ENCODE measurements at places on chromosomes 1 and 21.

DNA sequence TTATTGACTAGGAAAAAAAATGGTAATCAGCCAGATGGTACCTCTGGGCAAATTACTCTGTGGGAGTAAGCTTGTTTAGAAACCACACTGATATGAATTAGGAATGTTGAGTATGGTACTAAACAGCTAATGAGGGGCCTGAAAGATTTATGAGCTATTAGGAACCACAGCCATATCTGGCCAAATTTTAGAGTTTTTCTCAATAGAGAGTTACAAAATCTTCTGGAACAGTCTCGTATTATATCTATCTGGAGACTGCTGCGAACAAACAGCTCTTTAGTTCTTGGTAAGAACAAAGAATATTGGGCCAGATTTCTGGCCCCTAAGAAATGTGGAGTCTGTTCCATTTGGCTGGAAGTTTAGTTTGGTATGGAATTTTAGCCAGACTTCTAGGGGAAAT lies 4.9 kb upstream of the PODN start:
- DNase-seq = no peak

DNA sequence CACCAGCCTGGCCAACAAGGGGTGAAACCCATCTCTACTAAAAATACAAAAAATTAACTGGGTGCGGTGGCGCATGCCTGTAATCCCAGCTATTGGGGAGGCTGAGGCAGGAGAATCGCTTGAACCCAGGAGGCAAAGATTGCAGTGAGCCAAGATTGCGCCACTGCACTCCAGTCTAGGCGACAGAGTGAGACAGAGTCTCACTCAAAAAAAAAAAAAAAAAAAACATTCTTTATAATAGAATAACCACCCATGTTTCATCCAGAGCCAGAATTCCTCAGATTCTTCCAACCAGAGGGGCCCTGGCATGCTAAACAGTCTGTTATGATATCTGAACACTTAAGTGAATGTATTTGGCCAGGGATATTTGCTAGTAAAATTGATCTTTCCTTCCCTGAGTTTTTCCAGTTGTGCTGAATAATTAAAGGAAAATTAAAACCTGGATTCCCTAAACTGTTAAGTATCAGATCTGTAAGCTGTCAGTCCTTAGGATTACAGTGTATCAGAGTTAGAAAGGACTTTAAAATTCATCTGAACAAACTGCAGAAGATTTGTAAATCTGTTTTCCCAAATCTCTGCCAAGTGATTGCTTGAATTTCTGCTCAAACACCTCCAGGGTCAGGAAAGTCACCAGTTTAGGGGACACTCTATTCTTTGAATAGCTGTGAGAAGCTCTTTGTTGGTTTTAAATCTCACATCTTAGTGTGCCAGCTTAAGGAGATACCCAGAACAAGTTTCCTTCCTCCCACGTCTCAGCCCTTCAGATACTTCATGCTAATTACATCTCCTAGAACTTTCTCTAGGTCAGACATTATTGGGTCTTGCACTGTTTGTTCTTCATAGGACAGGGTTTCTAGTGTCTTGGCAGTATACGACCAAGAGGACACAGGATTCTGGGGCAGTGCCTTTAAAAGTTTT lies 84.6 kb upstream of the BMP8A start:
- DNase-seq = no peak

- DNase-seq = no peak
Observed at GRCh38 chr1:226292874-226293552, 16.0 kb downstream of the LIN9 start.

DNA sequence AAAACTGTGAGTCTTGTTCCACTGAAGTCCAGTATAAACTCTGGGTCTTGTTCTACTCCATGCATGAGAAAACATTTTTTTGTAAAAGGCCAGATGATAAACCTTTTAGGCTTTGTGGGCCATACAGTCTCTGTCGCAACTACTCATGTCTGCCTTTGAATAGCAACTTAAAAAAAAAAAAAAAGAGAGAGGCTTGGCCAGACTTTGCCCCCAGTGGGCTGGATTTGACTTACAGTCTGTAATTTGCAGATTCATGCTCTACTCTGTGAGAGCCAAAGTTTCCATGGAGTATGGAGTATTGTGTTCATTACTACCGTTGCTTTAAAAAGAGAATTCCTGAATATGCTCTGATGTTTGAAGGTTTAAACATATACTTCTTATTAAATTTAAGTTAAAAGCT lies 654.9 kb upstream of the PKN2 start:
- peak; percentile 2 for DNase-seq

DNA sequence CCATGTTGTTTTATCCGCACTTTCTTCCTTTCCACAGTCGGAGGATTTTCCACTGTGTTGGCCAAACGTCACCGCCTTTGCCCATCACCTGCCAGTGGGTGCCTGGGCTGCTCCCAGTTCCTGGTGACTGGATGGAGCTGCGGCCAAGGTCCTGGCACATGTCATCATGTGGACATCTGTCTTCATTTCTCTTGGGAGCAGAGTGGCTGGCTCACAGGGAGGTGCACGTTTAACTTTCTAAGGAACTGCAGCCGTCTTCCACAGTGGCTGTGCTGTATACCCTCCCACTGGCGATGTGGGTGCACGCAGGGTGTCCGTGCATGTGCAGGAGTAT lies 19.5 kb upstream of the RNF223 start:
- DNase-seq = no peak

DNA sequence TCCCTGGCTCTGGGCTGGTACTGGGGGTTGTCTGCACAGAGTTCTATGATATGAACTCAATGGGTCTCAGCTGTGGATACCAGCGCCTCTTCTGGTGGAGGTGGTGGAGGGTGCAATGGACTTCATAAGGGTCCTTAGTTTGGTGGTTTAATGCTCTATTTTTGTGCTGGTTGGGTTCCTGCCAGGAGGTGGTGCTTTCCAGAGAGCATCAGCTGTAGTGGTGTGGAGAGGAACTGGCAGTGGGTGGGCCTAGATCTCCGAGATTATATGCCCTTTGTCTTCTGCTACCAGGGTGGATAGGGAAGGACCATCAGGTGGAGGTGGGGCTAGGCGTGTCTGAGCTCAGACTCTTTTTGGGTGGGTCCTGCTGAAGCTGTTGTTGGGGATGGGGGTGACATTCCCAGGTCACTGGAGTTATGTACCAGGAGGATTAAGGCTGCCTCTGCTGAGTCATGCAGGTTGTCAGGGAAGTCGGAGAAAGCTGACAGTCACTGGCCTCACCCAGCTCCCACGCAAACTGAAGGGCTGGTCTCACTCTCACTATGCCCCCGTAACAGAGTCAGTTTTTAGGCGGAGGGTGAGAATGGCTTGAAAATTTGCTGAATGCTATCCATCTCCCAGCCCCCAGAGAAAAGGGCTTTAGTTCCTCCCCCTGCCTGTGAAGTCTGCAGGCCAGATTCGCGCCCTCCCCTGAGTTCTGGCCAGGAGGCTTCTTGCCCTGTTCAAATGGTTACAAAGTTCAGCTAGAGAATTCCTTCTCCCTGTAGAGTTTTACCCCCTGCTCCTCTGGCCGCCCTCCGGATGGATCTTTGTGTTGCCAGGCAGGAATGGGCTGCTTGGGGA lies 902.9 kb downstream of the LTN1 start:
- peak; percentile 4 for DNase-seq

GRCh38 chr1:156504821-156505678 lies 4.5 kb upstream of the MEF2D start:
- peak; percentile 92 for DNase-seq

- DNase-seq = no peak
Observed at GRCh38 chr1:38555130-38555529, 304.4 kb downstream of the RRAGC start.

GRCh38 chr1:74333244-74333643 lies 98.1 kb downstream of the TNNI3K start:
- DNase-seq = no peak

DNA sequence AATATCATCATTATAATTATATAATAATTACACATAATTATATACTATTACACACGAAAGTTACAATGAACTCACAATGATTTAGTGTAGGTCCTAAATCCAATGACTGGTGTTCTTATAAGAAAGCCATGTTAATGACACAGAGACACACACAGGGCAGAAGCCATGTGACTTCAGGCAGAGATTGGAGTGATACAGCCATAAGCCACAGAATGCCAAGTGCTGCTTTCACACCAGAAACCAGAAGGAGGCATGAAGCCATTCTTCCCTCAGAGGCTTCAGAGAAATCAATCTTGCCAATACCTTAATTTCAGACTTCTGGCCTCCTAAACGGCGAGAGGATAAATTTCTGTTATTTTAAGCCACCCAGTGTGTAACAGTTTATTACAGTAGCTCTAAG lies 147.4 kb upstream of the KRTAP19-8 start:
- no peak for DNase-seq

GRCh38 chr1:226912587-226913176 lies 27.4 kb upstream of the COQ8A start:
- peak; percentile 28 for DNase-seq

- no peak for DNase-seq
Observed at GRCh38 chr21:20250337-20250736, 747.9 kb upstream of the NCAM2 start.

DNA sequence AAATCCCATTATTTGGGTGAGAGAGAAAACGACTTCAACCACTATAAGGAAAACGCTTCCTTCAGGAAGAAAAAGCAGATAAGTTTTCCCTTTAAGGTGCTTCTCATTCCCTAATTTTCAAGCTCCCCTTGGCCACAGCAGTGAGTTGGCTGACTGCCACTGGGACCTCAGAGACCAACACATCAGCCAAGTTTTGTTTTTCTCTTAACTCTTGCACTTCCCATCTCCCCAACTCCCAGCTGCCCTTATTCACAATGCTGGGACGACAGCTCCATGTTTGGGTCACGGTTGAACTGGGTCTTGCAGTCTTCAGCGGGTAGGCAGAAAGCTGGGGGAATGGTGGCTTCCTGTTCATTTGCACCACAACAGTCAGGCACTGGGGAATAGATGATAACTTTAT lies 18.9 kb downstream of the SGIP1 start:
- no peak for DNase-seq

GRCh38 chr1:36323636-36324352 lies at the start of gene EVA1B:
EVA1B (minus strand) TSS chr1:36323645; CDS start chr1:36323037, 608 bp downstream.
- peak; percentile 51 for DNase-seq

GRCh38 chr1:47827109-47827508 lies 170.1 kb downstream of the TRABD2B start:
- DNase-seq = no peak

DNA sequence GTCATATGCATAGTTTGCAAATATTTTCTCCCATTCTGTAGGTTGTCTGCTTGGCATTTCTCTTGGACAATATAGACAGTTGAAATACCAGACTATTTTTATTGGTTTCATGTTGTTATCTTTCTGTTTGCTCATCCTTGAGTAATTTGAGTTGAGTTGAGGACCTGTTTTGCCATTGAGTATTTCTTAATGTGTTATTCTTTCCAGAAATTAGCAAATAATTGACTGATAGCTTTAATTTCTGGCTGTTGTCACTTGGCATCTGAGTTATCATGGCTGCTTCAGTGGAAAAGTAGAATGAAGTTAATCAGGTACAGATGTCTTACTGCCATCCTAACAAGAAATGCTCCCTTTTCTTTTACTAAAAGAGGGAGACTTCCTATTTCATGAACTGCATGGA lies 264.8 kb upstream of the DUSP10 start:
- no peak for DNase-seq

DNA sequence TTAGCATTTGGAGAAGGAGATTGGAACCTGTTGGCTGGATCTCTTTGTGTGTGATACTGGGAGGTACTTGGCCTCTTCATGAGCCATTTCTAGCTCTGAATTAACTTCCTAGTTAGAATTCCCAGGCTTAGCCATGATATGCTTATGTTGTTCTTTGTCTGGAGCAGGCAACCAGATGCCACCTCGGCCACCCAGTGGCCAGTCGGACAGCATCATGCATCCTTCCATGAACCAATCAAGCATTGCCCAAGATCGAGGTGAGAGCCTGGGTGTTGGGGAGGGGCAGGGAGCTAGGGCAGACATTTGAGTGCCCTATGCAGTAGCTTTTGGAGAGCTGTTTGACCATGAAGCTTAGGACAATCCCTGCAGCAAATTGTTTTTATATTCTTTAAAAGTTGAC lies 26.5 kb upstream of the PIGV start:
- DNase-seq = peak; percentile 33

- DNase-seq = no peak
Observed at GRCh38 chr1:165253818-165254254, 102.7 kb downstream of the LMX1A start.

- no peak for DNase-seq
Observed at GRCh38 chr1:180278194-180278515, 48.1 kb downstream of the LHX4 start.

DNA sequence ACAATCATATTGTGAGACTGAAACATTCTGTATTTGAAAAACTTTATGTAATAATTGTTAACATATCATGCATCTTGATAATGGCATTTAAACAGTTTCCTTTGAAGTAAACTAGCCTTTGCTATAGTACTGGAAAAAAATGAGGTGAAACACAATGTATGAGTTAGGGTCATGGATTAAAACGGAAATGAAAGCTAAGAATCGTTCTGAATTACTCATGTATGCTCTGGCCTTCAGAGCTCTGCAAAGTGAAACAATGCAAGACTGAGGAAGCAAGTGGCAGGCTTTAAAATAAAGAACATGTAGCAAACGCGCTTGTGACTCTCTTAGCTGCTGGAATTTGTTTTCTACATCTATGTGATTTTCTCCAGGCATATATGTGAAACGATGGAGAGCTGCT lies 317.1 kb downstream of the DPYD start:
- no peak for DNase-seq

DNA sequence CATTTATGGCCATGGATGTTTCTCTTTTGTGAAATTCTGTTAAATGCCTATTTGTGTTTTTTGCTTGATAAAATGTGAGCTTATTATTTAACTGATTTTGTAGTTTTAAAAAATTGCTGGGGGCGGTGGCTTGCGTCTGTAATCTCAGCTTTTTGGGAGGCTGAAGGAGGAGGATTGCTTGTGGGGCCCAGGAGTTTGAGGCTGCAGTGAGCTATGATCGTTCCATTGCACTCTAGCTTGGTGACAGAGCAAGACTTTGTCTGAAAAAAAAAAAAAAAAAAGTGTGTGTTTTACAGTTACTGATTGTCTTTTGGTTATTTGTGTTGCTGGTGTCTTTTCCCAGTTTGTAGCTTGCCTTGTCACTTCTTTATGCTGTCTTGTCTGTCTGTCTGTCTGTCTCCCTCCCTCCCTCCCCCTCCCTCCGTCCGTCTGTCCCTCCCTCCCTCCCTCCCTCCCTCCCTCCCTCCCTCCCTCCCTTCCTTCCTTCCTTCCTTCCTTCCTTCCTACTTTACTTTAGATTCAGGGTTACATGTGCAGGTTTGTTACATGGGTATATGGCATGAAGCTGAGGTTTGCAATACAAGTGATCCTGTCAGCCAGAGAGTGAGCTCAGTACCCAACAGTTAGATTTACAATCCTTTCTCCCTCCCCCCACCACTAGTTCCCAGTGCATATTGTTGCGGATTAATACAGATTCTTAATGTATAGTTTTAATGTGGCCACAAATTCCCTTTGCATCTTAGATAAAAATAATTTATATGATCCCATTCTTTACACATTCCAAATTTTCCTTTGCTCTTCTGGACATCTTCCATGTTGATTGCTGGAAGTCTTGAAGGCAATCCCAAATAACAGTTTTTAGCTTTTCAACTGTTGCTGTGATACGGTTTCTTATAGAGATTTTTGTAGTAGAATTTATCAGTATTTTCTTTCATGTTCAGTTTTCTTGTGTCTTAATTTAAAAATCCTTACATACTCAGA lies 25.1 kb downstream of the PTBP2 start:
- DNase-seq = no peak

GRCh38 chr1:158013840-158014730 lies 20.6 kb downstream of the KIRREL1 start:
- DNase-seq = no peak

Data from A549 (cell line).